ENCODE measurements at places on chromosomes 12 and 14.

DNA sequence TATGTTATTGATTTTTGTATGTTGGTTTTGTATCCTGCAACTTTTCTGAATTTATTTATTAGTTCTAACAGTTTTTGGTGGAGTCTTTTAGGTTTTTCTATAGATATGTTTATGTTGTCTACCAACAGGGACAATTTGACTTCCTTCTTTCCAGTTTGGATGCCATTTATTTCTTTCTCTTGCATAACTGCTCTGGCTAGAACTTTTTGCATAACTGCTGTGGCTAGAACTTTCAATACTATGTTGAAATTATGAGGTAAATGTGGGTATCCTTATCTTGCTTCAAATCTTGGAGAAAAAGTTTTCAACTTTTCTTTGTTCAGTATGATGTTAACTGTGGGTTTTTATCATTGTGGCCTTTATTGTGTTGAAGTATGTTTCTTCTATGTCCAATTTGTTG lies 39.9 kb upstream of the PLBD1 start:
- no peak for DNase-seq

DNA sequence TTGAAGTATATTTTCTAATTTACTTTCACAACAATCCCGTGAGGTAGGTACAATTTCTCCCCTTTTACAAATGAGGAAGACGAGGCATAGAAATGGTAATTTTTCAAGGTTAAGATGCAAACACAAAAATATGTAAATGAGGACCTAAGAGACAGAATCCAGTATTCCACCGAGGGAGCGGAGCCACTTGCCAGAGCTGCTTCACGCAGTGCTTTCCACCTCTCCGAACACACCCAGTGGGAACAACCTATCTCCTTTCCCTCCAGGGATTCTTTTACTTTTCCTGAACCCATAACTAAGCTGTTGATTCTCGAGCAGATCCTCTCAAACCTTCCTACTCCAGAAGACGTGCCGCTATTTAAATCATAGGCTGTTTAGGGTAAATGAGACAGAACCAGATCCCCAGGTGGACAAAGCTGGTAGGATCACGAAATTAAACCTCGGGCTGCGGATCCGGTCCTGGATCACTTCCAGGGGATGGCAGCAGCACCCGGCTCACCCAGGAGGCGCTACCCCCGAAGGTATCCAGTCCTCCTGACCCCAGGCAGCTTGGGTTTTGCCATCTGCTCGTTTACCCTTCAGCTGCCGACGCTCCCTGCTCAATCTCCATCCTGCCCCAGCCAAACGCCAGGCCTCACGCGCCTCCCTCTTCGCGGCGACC lies 1.5 kb downstream of the DDHD1 start:
- DNase-seq = peak; percentile 36

DNA sequence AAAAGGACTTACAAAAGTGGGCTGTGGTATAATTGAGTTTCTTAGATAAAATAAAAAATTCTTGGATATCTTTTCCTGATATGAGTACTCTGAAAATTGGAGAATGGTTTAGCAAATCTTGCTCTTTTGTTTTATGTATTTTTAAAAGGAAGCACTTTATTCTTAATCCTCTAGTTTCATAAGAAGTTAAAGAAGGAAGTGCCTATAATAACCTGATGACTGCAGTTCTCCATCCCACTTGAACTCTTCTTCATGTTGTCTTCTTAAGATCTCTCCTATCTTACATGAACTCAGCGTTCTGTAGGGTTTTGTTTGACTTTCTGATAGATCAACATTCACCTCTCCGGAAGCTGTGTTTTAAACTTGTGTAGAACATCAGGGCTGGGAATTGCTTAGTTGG lies 271.0 kb downstream of the ERC1 start:
- no peak for DNase-seq

DNA sequence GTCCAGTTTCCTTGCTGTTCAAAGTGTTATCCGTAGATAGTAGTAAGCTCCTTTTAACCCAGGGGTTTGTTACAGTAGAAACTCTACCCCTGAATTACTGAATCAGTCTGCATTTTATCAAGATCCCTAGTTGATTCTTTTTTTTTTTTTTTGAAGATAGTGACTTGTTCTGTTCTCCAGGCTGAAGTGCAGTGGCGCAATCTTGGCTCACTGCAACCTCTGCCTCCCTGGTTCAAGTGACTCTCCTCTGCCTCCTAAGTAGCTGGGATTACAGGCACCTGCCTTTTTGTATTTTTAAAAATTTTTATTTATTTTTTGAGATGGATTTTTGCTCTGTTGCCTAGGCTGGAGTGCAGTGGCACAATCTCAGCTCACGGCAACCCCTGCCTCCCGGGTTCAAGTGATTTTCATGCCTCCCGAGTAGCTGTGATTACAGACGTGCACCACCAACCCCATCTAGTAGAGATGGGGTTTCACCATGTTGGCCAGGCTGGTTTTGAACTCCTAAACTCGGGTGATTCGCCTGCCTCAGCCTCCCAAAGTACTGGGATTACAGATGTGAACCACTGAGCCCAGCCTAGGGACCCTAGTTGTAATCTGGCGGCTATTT lies 10.5 kb downstream of the LARP4 start:
- DNase-seq = no peak

DNA sequence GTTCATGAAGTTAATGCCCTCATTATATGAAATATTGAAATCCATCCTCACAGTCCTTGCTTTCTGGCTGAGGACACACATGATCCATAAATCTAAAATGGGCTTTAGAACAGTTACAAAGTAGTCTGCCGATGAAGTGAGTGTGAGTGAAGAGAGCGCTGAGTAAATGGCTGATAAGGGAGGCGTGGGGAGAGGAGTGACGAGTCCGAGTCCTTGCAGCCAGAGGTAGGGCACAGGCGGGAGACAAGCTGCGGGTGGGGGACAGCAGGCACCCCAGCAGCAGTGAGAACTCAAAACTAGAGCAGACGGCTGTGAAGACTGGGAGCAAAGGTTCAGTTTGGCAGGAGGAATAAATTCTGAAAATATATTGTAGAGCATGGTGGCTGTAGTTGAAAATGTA lies 140.1 kb upstream of the ATP2B1 start:
- DNase-seq = no peak

GRCh38 chr12:3453990-3454680 lies 36.9 kb upstream of the PRMT8 start:
- no peak for DNase-seq
